ENCODE measurements at places on chromosomes 4 and X.

GRCh38 chrX:88613338-88613737, 133.7 kb upstream of the CPXCR1 start:
- DNase-seq: no peak

DNA sequence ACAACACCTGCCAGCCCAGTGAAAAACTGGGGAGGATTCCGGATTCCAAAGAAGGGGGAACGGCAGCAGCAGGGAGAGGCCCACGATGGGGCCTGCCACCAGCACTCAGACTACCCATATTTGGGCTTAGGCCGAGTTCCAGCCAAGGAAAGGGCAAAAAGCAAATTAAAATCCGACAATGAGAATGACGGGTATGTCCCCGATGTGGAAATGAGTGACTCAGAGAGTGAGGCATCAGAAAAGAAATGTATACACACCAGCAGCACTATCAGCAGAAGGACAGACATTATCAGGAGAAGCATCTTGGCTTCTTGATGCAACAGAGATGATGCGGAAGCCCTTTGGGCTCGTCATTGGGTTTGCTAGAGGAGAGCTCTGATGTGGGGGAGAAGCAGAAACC, 62.4 kb downstream of the JADE1 start:
- DNase-seq: no peak

DNA sequence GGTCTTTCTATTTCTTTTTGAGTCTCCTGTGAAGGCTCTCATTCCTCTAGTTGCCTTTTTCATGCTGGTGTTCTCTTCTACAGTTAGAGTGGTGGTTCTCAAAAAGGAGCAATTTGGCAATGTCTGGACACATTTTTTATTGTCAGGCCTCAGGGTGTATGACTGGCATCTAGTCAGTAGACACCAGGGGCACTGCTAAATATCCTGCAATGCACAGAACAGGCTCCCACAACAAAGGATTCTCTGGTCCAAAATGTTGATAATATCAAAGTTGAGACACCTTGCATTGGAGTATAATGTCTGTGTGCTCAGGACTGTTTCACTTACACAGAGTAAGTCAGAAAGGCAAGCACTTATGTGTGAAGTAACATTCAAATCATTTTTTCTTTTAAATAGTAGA, 1360.7 kb downstream of the ADGRL3 start:
- no peak for DNase-seq

- DNase-seq: no peak
These were observed 142.9 kb upstream of the ARX start for GRCh38 chrX:25158635-25159034.

GRCh38 chr4:28565396-28565795, 1704.8 kb downstream of the STIM2 start:
- no peak for DNase-seq

All from T-helper 9 cell (primary cell).